Activated CD8-positive, alpha-beta memory T cell treated with anti-CD3 and anti-CD28 coated beads for 1 hour (primary cell): ENCODE measurements at places on chromosomes 7 and 10.

GRCh38 chr10:98272245-98272644 lies 4.3 kb upstream of the LOXL4 start:
- DNase-seq: no peak

- DNase-seq: no peak
Observed at GRCh38 chr7:725223-726005, 1.1 kb upstream of the DNAAF5 start.

GRCh38 chr7:49937608-49938007 lies 155.4 kb downstream of the ZPBP start:
- DNase-seq: no peak

GRCh38 chr7:76260171-76260703 lies 42.2 kb upstream of the HSPB1 start:
- no peak for DNase-seq

DNA sequence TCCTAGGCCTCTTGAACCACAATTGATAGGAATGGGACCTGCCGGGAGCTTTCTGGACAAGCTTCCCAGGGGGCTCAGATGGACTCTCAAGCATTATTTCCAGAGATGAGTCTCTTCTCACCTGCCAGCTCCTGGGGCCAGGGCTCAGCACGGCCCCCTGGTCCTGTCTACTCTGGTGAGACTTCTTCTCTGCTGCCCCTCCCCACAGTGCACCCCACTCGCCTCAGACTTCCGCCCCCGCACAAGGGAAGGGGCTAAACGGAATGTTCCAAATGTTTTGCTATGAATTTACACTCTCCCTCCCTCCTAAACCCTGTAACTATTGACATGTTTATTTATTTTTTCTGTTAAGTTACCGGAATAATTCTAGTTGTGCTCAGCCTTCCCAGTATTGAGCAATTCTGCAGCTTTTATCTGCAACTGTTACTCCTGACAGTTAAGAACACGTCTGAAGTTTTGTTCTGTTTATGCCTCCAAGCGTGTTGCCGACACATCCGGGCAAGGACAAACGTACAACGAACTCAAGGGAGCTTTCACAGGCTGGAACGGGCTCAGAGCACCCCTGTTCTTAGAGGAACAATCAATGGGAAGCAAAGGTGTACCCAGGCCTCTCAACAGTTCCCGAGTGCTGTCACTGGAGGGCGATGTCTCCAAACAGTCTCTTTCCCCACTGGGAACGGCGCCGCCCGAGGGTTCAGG lies 55.2 kb downstream of the FHIP2A start:
- DNase-seq: no peak

DNA sequence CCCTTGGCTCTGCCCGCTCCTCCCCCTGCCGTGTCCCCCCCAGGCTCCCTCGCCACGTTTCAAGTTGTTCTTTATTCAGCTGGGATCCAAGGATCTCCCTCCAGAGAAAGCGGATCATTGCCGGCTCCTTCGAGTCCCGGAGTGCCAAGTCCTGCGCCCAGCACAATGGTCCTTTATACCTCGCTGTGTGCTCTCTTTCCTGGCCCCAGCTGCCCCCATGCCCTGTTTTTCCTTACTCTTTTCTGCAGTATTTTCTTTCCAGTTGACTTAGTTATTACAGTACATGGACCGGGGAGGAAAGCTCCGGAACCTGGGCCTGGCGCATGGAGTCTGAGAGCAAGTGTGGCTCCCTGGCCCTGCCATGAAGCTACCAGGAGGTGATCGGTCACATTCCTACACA lies 88.1 kb upstream of the KMT2C start:
- DNase-seq: no peak

DNA sequence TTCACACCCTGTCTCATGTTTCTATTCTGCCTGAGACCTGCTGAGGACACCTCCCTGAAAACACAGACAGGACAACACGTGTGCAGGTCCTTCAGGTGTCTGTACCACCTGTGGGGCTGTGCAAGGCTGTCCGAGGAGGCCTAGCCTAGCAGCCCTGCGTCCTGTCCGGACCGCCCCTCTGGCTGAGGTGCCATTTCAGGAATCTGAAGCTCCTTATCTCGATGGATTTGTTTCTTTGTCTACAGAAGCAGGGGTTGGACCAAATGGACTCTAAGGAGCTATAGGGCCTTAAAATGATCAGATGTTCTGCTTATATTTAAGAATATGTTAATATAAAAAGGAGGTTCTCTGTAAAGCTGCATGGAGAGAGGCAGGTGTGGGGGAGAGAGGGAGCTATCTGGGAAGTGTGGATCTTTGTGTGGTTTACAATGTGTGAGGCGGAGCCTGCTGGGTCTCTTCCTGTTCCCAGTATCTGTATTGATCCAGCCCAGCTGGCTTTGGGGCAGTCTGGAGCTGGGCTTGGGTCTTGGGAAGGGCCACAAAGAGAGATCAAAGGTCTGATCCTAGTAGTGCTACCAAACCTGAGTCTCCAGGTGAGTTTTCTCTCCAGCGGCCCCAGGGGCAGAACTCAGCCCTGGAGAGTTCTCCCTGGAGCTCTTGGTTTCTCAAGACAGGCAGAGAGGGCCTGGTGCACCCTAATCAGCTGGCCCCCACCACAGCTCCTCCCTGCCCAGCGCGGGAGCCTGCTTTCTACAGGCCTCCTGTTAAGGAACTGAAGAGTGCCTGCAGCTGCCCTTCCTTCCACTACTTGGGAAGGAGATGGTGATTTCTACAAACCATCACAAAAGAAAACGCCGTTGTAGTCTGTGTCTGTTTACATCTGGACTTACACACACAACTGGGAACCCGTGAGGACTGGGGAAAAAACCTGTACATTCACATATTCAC lies 3.4 kb upstream of the MNX1 start:
- no peak for DNase-seq

GRCh38 chr10:5096108-5096507 lies 1.9 kb downstream of the AKR1C3 start:
- no peak for DNase-seq

DNA sequence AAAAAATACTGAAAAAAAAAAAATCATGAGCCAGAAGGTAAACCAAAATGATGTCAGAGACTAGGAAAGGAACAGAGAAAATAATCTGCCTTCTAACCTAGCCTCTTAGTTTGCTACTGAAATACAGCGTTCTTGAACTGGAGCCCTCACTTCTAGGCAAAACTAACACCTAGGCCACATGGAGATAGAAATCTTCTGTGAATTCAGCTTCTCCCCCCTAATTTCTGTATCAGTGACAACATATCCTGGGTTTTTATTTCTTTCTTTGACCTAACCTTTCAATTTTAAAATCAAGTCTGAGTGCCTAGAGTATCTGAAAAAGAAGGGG lies 100.1 kb upstream of the GLCCI1 start:
- DNase-seq: no peak

DNA sequence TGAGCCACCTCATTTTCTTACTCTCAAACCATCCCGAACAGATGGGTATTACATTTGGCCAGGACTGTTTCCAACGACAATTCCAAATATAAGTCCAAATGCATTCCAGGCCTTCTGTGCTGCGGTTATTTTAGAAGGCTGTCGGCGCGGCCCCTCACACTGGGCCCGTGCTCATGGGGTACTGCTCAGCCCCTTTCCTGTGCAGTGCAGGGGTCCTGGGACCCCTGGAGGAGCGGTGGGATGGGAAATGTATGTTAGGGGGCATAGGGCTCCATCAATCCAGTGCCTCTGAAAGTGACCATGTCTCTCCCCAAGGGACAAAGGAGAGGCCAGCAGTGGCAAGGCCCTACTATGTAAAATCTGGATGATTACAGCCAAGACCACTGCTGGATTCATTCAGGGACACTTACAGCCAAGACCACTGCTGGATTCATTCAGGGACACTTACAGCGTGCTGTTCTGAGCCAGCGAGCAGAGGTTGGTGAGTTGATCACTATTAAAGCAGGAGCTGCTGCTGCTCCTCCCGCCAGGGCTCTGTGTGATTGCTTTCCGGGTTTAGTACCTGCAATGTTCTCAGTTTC lies 66.3 kb downstream of the CHST15 start:
- no peak for DNase-seq

DNA sequence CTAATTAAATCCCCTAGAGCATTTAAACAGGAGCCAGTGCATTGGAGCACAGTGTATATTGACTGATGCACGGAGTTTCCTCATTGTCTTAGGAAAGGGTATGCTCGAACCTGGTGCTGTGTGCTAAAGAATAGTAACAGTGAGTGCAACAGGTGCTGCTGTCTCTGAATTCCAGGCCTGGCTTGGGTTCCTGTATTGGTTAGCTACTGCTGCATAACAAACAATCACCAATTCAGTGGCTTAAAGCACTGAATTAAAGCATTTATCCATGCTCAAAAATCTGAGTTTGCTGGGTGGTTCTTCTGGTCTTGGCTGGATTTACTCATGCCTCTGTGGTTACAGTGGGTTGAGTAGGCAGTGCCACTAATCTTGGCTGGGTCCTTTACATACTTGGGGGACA lies 1.8 kb upstream of the PNLIPRP1 start:
- DNase-seq: no peak

DNA sequence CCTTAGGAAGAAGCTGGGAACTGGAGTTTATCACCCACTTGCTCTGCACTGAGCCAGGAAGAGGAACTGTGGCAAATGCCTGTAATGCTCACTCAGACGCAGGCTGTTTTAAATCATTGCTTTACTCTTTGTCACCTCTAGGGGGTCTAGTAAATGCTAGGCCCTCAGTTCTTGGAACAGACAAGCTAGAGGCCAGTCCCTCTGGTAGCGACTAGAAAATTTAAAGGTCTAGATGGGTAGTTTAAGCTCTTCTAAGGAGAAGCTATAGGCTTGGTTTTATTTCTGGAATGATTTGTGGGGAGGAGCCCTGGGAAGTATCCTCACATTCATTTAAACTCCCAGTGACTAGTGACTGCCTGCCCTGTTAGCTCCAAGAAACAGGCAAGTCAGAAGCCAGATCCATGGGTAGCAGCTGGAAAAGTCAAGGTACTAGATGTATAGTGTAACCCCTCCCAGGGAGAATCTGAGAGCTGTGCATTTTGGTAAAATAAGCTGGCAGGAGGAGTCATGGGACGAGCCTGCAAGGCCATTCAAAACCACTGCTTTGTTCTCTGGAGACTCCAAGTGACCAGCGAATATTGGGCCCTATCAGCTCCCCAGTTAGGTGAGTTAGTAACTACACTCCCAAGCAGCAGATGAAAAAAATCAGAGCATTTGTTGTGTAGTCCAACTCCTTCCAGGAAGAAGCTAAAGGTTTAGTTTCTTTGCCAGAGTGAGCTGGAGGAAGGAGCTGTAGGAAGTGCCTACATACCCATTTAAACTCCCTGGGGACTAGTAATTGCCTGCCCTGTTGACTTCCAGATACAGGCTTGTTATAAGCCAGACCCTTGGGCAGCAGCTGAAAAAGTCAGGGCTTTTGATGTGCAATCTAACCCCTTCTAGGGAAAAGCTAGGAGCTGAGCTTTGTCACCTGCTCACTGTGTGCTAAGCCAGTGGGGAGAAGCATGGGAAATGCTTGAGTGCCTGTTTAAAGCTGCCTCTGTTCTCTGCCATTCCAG lies 68.9 kb downstream of the DYNC1I1 start:
- DNase-seq: no peak

DNA sequence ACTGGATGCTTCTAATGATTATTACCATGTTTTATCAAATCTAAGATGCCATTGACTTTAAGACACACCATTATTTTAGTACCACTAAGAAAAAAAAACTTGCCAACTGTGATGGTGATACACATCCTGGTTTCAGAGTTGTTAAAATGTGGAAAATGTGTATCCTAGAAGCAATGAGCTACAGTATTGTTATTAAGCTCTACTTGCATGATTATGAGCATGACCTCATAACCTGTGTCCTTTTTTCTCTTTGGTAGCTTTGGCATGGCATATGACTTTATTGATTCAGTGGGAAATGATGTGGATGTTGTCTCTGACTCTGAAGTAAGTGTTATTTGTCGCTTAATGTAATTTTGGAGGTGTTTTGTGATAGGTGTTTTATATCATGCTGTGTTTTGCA lies 3.3 kb downstream of the EDRF1 start:
- no peak for DNase-seq

DNA sequence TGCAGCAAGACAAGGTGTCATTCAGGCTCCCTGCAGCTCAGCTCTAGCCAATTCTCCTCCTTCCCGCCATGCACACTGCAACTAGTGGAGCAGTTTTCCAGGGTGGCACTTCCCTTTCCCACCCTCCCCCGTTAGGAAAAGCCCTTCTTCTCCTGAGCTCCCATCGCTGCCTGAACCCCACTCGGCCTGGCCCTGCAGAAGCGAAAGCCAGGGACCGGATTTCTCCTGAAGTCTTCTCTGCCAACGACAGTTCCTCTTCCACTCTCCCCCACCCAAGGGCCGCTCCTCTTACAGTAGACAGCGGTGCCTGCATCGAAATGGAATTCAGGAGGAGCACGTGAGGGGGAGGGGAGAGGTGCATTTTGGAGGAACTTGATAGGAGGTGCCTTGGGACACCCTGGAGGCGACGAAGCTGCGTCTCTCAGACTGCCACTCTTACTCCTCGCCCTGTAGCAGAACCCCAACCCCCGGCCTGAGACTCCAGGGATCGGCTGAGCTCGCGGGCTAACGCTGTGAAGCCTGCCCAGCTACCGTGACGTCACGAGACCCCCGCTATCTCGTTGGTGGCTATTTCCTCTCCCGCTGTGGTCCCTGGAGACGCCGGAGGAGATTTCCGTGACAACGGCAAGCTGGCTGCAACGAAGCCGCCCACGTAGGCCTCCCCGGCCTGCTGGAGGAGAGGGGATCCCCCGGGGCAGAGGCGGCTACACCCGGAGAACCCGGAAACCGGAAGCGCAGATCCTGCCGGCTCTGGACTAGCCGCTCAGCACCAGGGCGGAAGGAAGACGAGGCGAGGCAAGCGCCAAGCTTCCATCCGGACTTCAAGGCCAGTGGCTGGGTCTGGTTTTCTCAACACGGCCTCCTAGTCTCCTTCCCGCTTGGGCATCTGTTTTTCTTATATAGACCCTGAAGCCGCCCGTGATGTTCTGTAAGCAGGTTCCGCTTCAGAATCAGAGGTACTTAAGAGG lies 109.7 kb downstream of the RALA start:
- peak; percentile 91 for DNase-seq

- DNase-seq: no peak
Observed at GRCh38 chr10:80497187-80498077, 40.3 kb upstream of the SH2D4B start.

- no peak for DNase-seq
Observed at GRCh38 chr7:78529392-78529791, 730.8 kb downstream of the PHTF2 start.

DNA sequence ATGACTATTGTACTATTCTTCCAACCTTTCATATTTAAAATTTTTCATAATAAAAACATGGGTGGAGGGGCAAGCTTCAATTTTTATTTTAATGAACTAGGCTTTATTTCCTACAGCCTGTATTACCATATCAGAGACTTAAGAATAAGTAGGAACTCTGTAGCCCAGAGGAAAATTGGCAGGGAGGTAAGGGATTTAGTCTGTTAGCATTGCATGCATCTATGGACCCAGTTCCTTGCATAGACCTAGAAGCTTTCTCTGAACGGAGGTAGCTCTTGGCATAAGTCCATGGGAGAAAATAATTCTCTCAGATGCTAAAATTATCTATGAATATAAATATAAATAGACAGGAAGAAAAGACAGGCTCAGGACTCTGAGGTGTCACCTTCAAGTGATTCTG lies 31.4 kb upstream of the CCDC6 start:
- DNase-seq: no peak
